Type B pancreatic cell (in vitro differentiated cells): ENCODE measurements at places on chromosomes 5 and 9. TPM values are rescaled to one million over a fixed set of nuclear protein-coding genes. Genes with fewer than 3 reads are reported as not detected.

The PDZD2 gene
- total RNA-seq: 4.3 and 6.0 TPM in 2 replicates

The ADAMTSL1 gene
- total RNA-seq: 6.0 and 28.6 TPM in 2 replicates

The LEAP2 gene
- 2.5 and 2.9 TPM in 2 replicates for total RNA-seq

The IFNB1 gene
- total RNA-seq: not detected in 2 replicates

The TGFBI gene
- 71.4 and 302 TPM in 2 replicates for total RNA-seq

The OR1Q1 gene
- total RNA-seq: not detected in 2 replicates
